Fibroblast of lung (primary cell): ENCODE measurements at places on chromosomes 7 and 10. TPM values are rescaled to one million over a fixed set of nuclear protein-coding genes. Genes with fewer than 3 reads are reported as not detected.

DNA sequence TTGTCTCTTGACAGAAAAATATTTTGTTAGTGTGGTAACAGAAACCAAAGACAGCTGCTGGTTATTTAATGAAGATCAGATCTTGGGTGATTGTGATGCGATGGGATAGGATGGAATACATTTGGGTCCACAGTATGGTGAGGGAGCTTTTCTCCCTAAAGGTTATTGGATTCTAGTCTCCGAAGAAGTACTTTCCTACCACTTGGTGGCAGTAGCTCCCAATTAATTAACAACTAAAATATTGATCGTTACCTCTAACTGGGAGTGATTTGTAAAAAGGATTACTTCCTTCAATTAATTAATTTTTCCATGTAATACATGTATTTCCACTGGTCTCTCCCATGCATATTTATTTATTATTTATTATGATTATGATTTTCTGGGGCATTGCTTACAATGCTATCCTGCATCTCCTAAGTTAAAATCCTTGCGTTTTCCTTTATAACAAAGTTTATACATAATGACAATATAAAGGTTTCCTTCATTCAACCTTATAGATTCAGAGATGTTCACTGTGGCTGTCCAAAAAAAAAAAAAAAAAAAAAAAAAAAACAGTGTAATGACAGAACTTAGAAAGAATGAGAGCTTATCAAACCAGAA is 25.6 kb downstream of the TMEM196 start:
- no peaks in the 10 kb centered on the region for H3K4me1 ChIP-seq
- H3K27ac ChIP-seq = no peak overlapping the region
- H3K36me3 ChIP-seq = no peaks in the 10 kb centered on the region
- no peaks in the 10 kb centered on the region for H3K27me3 ChIP-seq

PITRM1 gene
- total RNA-seq = 40.6 and 73.7 TPM in 2 replicates

DIP2C gene
- total RNA-seq = 12.6 and 18.3 TPM in 2 replicates

AKR1D1 gene
- not detected in 2 replicates for total RNA-seq

DNA sequence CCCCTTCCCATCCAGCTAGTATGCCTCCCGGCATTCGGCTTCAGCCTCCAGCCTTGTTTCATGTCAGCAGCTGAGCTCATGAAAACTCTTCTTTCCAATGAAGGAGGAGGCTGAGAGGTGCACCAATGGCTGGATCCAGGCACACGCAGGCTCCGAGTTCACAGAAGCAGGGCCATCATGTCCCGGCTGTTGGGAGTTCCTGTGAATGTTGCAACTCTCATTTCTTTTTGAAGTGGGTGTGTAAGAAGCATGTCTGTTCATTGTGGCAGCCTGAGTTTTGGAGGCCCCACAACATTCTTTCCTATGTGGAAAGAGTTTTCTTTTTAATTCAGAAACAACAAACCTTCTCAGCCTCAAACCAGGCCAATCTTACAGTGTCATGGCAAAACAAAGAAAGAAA is 89.7 kb downstream of the PTPRE start:
- H3K4me1 ChIP-seq = no peaks in the 10 kb centered on the region
- no peak overlapping the region for H3K27ac ChIP-seq
- H3K27me3 ChIP-seq = no peaks in the 10 kb centered on the region
- no peak overlapping the region for H3K4me3 ChIP-seq

FAM25G gene
- total RNA-seq = not detected in 2 replicates

DNA sequence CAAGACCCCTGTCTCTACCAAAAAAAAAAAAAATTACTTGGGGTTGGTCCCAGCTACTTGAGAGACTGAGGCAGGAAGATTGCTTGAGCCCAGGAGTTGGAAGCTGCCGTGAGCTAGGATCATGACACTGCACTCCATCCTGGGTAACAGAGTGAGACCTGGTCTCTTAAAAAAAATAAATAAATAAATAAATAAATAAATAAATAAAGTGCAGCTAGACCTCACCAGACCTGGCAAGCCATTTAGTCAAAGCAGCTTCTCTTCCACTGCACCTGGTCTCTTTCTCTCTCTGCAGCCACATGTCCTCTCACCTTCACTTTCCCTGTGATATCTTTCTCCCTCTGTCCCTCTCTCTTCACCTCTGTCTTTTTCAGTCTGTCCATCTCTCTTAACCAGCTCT is 75.2 kb upstream of the CHCHD3 start:
- H3K27ac ChIP-seq = no peak overlapping the region
- DNase-seq = no peak
- no peak overlapping the region for H3K4me3 ChIP-seq
- H3K27me3 ChIP-seq = no peaks in the 10 kb centered on the region
- H3K36me3 ChIP-seq = no peaks in the 10 kb centered on the region

- no peak for DNase-seq
- H3K4me3 ChIP-seq = no peak overlapping the region
- H3K27me3 ChIP-seq = no peaks in the 10 kb centered on the region
- no peaks in the 10 kb centered on the region for H3K4me1 ChIP-seq
- H3K27ac ChIP-seq = no peak overlapping the region
- no peaks in the 10 kb centered on the region for H3K36me3 ChIP-seq
Measured at GRCh38 chr10:31888442-31888841, 40.2 kb downstream of the ARHGAP12 start.

GRCh38 chr10:52979295-52979990 is 206.9 kb upstream of the MBL2 start:
- H3K36me3 ChIP-seq = no peaks in the 10 kb centered on the region
- H3K4me1 ChIP-seq = no peaks in the 10 kb centered on the region
- H3K27me3 ChIP-seq = no peaks in the 10 kb centered on the region
- H3K27ac ChIP-seq = no peak overlapping the region

DNA sequence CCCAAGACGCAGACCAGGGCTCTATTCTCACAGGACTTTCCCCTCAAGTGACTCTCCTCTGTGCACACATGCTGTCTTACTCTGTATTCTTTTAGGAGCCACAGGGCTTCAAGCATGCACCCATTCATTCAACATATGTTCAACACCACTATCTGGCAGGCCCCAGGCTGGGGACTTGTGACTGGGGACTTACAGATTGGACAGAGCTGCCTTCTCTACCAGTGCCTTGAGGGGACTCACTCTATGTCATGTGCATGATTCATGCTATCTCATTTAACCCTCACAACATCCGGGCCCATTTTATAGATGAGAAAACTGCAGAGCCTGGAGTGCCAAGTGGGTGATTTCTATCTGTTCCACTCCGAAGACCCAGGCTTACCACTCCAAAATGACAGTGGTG is 34.3 kb downstream of the MYL10 start:
- H3K4me1 ChIP-seq = no peaks in the 10 kb centered on the region
- H3K27ac ChIP-seq = no peak overlapping the region
- no peak for DNase-seq
- no peak overlapping the region for H3K4me3 ChIP-seq
- H3K36me3 ChIP-seq = no peaks in the 10 kb centered on the region

GRCh38 chr7:10657201-10657600 is 316.5 kb upstream of the PHF14 start:
- H3K4me3 ChIP-seq = no peak overlapping the region
- H3K27me3 ChIP-seq = no peaks in the 10 kb centered on the region
- no peak overlapping the region for H3K27ac ChIP-seq
- DNase-seq = no peak

- H3K27me3 ChIP-seq = no peaks in the 10 kb centered on the region
- peak; percentile 84 for DNase-seq
- no peaks in the 10 kb centered on the region for H3K36me3 ChIP-seq
- peak overlapping the region; percentile 19 for H3K27ac ChIP-seq
- no peak overlapping the region for H3K4me3 ChIP-seq
Measured at GRCh38 chr10:4883079-4883739, 57.2 kb downstream of the AKR1E2 start.

GRCh38 chr10:30995081-30995770 is 36.4 kb downstream of the ZNF438 start:
- no peak for DNase-seq
- H3K27ac ChIP-seq = no peak overlapping the region
- H3K27me3 ChIP-seq = no peaks in the 10 kb centered on the region
- H3K36me3 ChIP-seq = no peaks in the 10 kb centered on the region
- no peak overlapping the region for H3K4me3 ChIP-seq

DNA sequence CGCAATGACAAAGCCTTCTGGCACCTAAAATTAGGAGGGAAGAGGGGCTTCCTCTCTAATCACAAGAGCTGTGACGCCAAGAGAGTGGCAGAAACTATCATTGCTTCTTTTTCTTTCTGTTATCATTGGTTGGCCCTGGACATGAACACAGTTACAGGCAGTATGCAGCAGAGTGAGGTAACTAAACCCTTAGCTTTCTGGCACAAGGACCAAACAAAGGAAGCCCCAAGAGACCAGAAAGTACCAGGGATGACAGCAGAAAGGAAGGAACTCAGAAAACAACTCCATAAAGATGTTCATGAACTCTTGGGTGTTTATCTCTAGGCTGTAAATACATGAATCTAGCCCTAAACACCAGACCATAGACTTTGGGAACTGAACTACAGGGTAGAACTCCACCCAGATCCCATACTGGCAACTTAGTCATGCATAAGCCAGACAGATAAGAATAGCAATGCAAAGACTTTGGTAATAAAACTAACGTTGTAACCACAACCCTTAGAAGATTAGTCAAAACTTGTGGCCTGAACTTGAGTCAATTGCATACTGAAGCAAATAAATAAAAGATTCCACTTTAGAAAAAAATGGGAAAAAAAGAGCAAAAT is 195.7 kb upstream of the PTN start:
- H3K36me3 ChIP-seq = no peaks in the 10 kb centered on the region
- DNase-seq = peak; percentile 97
- H3K27ac ChIP-seq = peak overlapping the region; percentile 57
- no peak overlapping the region for H3K4me3 ChIP-seq
- H3K27me3 ChIP-seq = no peaks in the 10 kb centered on the region

VWA2 gene
- total RNA-seq = under 0.01 and 0.17 TPM in 2 replicates

GRCh38 chr10:17233286-17233991 is 5.4 kb downstream of the VIM start:
- peak overlapping the region; percentile 97 for H3K4me3 ChIP-seq
- H3K4me1 ChIP-seq = peaks cover 10% of the 10 kb centered on the region
- H3K36me3 ChIP-seq = peaks cover 30% of the 10 kb centered on the region
- peak overlapping the region; percentile 91 for H3K27ac ChIP-seq

DNA sequence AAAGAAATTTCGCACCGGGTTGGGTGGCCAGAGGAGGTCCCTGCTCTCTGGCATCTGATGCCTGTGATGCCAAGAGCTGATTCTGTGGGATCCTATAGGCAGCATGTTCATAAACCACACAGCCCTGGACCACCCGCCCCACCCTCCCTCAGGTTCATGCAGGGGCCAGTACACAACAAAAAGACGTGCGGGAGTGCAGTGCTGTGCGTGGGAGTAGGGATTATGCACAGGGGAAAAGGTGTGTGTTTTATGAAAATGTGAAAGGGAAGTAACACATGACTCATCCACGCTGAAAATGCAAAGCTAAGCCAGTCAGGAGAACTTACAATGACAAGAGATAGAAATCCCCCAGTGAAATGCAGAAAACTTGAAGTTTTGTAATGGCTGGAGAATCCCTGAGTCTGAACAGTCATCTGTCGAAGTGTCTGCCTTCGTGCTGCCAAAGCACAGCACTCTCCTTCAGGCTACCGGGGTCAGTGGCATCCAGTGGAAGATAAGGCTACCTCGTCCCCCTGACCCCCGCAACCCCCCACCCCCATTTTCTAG is 1.1 kb downstream of the KIAA1217 start:
- DNase-seq = peak; percentile 37
- H3K27ac ChIP-seq = no peak overlapping the region
- H3K4me1 ChIP-seq = no peaks in the 10 kb centered on the region
- peak overlapping the region; percentile 38 for H3K4me3 ChIP-seq

DNA sequence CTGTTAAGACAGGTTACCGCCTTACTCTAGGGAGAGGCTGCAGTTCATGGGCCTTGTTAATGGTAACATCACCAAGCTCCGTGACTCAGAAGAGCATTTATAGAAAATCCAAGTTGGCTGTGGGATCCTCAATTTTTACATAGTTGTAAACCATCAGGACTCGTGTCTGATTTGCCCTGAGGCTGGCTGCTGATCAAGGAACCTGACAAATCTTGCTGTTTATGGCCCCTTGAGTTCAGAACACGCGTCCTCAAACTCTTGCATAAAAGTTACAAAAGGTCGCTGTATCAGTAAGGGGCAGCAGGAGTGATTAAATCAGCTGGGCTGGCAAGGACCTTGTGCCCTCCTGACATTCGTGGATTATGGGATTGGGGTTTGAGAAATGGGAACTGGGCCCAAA is 4.6 kb downstream of the SLC13A4 start:
- H3K36me3 ChIP-seq = no peaks in the 10 kb centered on the region
- H3K27ac ChIP-seq = no peak overlapping the region
- H3K27me3 ChIP-seq = no peaks in the 10 kb centered on the region
- no peak overlapping the region for H3K4me3 ChIP-seq
- no peaks in the 10 kb centered on the region for H3K4me1 ChIP-seq

GRCh38 chr7:133479456-133480065 is 226.7 kb downstream of the EXOC4 start:
- no peaks in the 10 kb centered on the region for H3K4me1 ChIP-seq
- H3K36me3 ChIP-seq = peaks cover 2% of the 10 kb centered on the region
- DNase-seq = no peak
- no peak overlapping the region for H3K27ac ChIP-seq
- no peaks in the 10 kb centered on the region for H3K27me3 ChIP-seq

DNA sequence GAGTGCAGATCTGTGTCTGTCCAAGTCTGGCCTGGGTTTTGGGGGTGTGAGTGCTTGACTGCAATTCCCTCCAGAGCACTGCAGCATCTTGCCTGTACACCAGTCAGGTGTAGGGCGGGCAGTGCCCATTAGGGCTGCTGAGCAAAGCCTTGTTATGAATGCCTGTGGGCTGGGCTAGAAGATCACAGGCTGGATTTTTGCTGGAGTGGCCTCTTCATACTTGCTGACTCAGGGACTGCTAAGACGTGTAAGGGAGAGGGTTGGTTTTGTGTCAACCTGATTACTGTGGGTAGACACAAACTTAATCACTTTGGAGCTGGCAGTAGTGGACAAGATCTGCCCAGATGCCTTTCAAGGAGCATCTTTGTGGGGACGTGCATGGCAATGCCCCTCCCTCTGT is 29.6 kb downstream of the DMBT1 start:
- no peak for DNase-seq
- H3K36me3 ChIP-seq = no peaks in the 10 kb centered on the region
- no peak overlapping the region for H3K4me3 ChIP-seq
- H3K27ac ChIP-seq = no peak overlapping the region

- peaks cover 6% of the 10 kb centered on the region for H3K4me1 ChIP-seq
- H3K27ac ChIP-seq = no peak overlapping the region
- no peaks in the 10 kb centered on the region for H3K27me3 ChIP-seq
- H3K4me3 ChIP-seq = no peak overlapping the region
- peak; percentile 15 for DNase-seq
- H3K36me3 ChIP-seq = no peaks in the 10 kb centered on the region
Measured at GRCh38 chr7:106125417-106125816, 13.3 kb upstream of the SYPL1 start.

GRCh38 chr7:36490419-36490830 is 100.8 kb downstream of the ANLN start:
- H3K36me3 ChIP-seq = no peaks in the 10 kb centered on the region
- H3K27ac ChIP-seq = no peak overlapping the region
- no peaks in the 10 kb centered on the region for H3K4me1 ChIP-seq
- H3K4me3 ChIP-seq = no peak overlapping the region
